IPS DF 6.9 (cell line): ENCODE measurements at places on chromosomes 5 and 9.

DNA sequence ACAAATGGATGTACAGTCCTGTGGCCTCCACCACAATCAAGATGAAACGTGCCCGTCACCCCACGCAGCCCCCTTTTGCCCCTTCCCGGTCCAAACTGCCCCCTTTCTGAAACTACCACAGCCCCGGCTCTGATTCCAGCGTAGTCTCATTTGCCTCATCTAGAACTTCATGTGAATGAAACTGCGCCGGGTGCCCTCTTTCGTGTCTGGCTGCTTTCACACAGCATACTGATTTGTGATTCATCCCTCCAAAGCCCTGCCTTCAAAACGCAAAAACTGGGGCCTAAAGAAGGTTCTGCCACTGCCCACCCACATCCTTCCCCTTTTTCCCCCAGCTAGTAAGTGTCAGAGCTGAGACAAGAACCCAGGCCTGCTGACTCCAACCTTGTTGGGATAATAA is 31.5 kb upstream of the NCS1 start:
- no peak for DNase-seq

- DNase-seq: no peak
Measured at GRCh38 chr9:376115-376514, 161.4 kb downstream of the DOCK8 start.

- DNase-seq: no peak
Measured at GRCh38 chr9:128485414-128485855, 19.1 kb upstream of the GLE1 start.

- no peak for DNase-seq
Measured at GRCh38 chr9:123617952-123618678, 262.1 kb downstream of the CRB2 start.

DNA sequence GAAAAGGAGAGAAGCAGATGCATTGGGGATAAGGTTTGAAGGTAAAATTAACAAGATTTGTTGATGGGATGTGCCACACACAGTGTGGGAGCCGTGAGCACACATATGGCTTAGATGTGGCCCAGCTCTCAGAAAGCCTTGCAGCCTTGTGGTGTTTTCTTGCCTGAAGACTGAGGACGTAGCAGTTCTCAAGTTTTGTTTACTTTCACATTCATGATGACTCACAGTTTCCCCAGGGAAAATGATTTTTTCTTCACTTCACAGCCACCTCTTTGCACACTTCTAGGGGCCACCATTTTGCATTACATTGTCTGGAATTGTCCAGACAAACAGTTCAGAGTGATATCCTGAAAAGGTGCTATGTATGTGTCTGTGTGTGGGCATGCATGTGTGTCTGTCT is 126.2 kb downstream of the BASP1 start:
- no peak for DNase-seq

DNA sequence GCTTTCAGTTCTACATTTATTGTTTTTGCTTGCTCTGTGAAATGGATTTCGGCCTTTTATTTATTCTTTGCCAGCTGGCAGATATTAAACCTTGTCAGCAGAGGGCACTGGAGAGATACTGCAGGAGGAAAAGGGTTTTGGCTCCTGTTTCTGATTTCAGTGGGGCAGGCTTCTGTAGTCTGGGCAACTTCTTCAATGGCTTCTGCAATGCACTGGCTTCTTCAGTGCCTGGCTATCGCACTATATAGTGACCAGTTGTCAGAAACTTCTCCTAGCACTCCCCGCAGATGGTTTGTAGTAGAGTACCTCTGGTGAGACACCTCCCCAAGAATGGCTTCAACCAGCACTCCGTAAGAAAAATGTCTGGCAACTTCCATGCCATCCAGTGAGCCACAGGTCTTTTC is 3.2 kb upstream of the NFX1 start:
- no peak for DNase-seq
